ENCODE measurements at places on chromosomes 16 and 17. TPM values are rescaled to one million over a fixed set of nuclear protein-coding genes. Genes with fewer than 3 reads are reported as not detected.

DNA sequence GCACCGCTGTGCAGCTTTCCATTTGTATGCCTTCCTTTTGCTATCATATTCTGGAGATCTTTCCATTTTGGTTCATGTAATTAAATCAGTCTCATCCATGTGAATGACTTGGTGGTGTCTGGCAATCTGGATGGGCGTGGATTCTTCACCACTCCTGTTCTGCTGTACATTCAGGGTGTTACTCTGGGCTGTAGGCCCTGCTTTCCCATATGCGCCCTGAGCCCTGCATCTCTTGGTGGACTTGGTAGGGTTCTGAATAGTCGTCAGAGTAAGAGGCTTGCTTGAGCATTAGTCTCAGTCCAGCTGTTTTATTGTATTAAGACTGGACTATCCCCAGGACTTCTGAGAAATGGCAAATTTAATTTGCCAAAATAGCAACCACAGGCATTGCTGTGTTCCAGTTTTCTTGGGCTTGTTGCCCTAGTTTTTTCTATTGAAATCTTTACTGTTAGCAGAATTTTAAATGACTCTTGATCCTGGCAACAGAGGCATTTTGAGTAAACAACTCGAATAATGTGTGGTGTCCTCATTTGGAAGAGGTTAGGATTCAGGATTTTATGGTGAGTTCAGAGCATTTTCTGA lies 14.9 kb downstream of the BANP start:
- no peak for DNase-seq

DNA sequence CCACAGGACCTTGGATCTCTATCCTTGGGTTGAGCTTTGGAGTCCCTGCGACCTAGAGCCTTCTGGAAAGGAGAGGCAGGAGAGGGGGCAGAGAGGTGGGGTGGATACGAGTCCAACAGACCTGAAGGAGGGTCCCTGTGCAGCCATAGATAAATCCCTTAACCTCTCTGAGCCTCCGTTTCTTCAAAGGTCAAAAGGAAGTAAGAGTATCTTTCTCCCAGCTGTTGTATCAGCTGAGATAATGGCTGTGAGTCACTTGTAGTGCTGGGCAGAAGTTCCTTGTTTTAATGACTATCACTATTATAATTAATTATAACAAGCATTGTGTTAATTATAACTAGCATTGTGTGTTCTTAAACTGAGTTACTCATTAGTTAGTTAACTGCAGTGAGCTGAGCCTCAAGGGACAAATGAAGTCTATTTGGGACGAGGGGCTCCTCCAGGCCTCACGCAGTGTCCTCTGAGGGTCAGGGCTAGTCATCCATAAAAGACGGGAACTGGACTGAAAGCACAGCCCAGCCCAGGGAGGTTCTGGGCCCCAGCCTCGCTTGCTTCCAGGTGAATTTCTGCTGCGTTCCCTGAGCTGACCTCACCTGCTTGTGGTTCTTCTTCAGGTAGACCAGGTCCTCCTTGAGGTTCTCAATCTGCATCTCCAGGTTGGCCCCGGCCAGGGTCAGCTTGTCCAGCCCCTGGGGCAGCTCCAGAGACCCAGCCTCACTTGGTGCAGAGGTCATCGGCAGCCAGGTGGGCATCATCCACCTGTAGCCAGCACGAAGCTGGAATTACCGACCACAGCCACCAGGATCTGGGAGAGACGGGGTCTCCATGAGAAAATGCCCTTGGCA lies 5.7 kb upstream of the KRT17 start:
- no peak for DNase-seq

DNA sequence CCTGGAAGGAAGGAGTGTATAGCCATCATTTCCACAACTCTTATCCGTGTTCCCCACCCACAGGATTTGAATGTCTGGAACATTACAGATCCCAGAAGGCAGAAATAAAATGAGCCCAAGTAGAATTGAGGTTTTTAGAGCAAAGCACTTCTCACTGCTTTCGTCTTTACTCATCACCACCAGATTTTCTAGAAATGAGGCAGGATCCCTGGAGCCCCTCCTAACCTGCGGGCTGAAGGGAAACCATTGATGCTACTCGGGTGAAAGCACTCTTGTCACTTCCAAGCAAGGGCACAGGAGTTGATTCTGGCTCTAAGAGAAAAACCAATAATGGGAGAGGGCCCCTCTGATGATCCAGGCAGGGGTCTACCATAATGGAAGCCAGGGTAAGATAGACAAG lies 2.8 kb upstream of the ALDOC start:
- no peak for DNase-seq

DNA sequence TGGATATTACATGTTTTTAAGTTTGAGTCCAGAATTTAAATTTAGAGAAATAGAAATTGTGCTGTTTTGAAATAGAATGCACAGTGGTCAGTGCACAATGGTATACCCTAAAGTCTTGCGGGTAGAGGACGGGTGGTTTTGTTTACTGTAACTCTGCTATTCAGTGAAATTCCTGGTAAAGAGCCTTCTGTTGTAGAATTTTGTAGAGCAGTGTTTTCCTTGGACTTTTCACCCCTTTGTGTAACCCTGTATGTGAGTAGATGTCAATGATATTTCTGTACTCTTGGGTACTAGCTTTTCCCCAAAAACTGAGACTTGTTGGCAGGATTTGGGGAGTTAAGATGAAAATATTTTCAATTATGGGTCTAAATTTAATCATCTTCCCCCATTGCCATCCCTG lies 19.5 kb downstream of the IST1 start:
- no peak for DNase-seq

GRCh38 chr17:48596000-48596734 lies 2.6 kb upstream of the HOXB5 start:
- no peak for DNase-seq

DNA sequence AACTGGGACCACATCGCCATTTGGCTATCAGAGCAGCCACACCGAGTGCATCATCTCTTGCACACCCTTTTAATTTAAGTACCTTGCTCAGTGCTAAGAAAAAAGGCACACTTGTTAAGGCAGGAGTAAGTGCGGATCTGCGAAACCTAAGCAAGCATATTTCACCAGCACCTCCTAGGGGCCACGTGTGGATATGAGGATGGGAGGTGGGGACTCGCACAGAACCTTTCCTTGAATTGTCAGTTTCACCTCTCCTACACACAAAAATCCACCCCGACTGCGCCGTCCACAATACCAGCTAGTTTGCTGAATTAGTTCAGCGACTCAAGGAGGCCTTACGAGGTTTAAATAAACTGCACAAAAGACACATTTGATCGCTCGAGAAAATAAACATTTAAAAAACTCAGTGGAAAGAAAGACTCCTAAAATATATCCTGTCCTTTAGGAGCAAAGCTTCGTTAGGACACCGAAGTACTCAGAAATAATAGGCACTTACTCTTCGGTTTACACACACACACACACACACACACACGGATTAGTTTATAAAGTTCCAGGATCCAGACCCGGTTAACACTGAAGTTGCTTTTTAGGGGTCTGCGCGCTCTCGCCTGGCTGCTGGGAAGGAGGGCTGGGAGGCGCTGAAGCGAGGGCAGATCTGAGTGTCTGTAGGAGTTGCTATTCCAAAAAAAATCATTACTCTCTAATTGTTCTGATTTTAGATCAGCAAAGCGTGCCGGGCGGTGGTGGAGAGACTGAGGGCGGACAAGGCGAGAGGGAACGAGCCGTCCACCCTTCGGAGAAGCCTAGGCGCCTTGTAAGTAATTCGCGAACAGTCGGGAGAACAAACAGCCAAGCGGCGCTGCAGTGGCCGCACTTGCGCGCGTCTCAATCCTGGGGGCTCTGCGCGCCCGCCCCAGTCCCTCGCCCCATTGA lies 1.0 kb upstream of the KCNJ2 start:
- peak; percentile 86 for DNase-seq

- DNase-seq, result no peak
Observed at GRCh38 chr16:51110700-51111157, 40.3 kb downstream of the SALL1 start.

GRCh38 chr17:31802502-31802901 lies 56.5 kb downstream of the COPRS start:
- DNase-seq, result peak; percentile 34

- DNase-seq, result peak; percentile 60
Observed at GRCh38 chr17:38322156-38322779, 21.5 kb downstream of the GPR179 start.

DNA sequence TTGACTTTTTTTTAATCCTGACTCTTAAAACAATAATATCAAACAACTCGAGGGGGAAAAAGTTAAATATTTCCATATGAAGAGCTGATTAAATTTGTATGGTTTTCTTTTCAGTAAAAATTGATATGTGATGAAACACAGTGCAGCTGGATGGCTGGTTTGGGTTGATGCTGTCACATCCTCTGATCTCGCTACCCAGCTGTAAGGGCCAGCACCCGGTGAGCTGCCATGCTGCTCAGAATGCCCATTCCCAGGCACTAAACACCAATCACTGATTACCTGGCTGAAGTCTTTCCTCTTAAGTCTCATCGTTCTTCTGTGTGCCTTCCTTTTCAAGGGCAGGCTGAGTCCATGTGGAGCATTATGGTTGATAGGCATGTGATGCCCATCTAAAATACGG lies 234.3 kb downstream of the IRX3 start:
- no peak for DNase-seq

- DNase-seq, result no peak
Observed at GRCh38 chr17:78655251-78655940, 78.2 kb upstream of the DNAH17 start.

- DNase-seq, result no peak
Observed at GRCh38 chr17:40481106-40481505, 20.3 kb downstream of the TNS4 start.

DNA sequence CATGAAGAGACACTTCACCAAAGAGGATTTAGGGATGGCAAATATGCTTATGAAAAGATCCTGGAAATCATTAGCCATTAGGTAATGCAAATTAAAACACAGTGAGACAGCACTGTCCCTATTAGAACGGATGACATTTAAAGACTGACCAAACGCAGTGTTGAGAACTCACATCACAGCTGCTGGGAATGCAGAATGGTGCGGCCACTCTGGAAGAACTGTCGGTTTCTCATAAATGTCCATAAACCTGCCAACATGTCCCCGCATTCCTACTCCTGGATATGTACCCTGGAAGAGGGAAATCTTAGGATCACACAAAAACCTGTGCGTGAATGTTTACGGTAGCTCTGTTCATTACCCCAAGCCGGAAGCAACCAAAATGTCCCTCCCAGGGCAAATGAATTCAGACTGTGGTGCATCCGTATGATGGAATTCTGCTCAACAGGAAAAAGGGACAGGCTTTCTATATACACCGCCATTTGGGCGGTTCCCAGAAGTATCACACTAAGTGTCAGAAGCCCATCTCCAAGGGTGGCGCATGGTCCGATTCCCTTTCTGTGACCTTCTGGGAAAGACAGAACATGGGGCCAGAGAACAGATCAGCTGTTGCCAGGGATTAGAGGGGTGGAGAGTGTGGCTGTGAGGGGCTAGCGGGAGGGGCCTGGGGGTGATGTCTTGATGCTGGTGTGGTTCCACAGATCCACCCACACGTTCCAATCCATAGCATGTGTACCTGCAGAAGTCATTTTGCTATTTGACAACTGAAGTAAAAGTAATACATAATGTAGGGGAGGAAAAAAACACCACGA lies 197.2 kb upstream of the CHMP6 start:
- no peak for DNase-seq

DNA sequence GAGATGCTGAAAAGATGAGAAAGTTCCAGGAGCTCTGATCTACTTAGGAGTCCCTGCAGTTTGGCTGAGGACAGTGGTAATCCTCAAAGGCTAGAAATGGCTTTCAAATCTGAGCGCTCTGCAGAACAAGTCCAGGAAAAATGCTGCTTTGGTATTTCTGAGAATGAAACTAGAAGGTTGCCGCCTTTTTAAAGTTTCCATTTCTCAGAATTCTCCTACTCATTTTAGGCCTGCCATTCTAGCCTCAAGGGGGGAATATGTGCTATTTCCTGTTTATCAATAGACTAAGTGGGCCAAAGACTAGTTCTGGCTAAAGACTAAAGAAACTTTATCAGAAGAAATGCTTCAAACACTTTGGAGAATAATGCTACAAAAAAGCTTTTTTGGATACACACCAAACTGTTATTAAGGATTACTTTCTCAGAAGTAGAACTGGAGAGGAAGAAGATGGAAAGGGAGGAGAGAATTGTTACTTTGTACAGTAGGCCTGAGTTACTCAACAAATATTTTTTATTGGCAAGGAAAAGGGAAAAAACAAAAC lies at the start of gene SLFN12L:
TSS of gene SLFN12L (minus strand) at position 78 of the 541 bp plus-strand sequence. CDS start 15,314 bp downstream, outside the sequence.
- DNase-seq, result no peak

- no peak for DNase-seq
Observed at GRCh38 chr16:73279451-73279850, 231.5 kb upstream of the ZFHX3 start.

DNA sequence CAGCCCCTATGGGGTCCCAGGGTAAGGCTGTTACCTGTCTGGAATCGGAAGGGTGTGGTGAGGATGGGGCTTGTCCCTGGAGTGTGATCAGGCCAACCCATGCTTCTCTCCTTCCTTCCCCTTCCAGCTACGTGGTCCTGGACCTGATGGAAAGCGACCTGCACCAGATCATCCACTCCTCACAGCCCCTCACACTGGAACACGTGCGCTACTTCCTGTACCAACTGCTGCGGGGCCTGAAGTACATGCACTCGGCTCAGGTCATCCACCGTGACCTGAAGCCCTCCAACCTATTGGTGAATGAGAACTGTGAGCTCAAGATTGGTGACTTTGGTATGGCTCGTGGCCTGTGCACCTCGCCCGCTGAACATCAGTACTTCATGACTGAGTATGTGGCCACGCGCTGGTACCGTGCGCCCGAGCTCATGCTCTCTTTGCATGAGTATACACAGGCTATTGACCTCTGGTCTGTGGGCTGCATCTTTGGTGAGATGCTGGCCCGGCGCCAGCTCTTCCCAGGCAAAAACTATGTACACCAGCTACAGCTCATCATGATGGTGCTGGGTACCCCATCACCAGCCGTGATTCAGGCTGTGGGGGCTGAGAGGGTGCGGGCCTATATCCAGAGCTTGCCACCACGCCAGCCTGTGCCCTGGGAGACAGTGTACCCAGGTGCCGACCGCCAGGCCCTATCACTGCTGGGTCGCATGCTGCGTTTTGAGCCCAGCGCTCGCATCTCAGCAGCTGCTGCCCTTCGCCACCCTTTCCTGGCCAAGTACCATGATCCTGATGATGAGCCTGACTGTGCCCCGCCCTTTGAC lies 2.4 kb downstream of the MAPK7 start:
- DNase-seq, result no peak

DNA sequence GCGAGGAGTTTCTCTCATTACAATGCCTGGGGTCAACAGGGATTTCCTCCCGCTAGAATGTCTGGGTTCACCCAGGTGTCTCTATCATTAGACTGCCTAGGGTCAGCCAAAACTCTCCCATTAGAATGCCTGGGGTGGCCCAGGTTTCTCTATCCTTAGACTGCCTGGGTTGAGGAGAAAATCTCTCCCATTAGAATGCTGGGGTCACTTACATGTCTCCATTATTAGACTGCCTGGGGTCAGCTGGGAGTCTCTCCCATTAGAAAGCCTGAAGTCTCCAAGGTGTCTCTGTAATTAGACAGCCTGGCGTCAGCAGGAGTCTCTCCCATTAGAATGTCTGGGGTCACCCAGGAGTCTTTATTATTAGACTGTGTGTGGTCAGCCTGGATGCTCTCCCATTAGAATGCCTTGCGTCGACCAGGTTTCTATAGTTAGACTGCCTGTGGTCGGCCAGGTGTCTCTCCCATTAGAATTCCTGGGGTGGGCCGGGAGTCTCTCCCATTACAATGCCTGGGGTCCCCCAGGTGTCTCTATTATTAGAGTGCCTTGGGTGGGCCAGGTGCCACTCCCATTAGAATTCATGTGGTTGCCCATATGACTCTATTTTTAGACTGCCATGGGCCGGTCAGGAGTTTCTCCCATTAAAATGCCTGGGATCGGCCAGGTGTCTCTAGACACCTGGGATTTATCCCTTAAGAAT lies 2272.1 kb downstream of the TP53TG3F start:
- no peak for DNase-seq

The KRT24 gene
- total RNA-seq, result 0.57 TPM

The KRT16 gene
- not detected for total RNA-seq

The SLC22A31 gene
- total RNA-seq, result 1.3 TPM

The TP53TG3B gene
- total RNA-seq, result not detected

The AKAP10 gene
- total RNA-seq, result 27.5 TPM

The CACNG3 gene
- total RNA-seq, result not detected
